ENCODE measurements at places on chromosomes 13 and 19. TPM values are rescaled to one million over a fixed set of nuclear protein-coding genes. Genes with fewer than 3 reads are reported as not detected.

GRCh38 chr13:103328899-103329298 is 262.7 kb upstream of the SLC10A2 start:
- no peak for DNase-seq

GRCh38 chr13:109706015-109706715 is 80.2 kb downstream of the IRS2 start:
- DNase-seq, result no peak

DNA sequence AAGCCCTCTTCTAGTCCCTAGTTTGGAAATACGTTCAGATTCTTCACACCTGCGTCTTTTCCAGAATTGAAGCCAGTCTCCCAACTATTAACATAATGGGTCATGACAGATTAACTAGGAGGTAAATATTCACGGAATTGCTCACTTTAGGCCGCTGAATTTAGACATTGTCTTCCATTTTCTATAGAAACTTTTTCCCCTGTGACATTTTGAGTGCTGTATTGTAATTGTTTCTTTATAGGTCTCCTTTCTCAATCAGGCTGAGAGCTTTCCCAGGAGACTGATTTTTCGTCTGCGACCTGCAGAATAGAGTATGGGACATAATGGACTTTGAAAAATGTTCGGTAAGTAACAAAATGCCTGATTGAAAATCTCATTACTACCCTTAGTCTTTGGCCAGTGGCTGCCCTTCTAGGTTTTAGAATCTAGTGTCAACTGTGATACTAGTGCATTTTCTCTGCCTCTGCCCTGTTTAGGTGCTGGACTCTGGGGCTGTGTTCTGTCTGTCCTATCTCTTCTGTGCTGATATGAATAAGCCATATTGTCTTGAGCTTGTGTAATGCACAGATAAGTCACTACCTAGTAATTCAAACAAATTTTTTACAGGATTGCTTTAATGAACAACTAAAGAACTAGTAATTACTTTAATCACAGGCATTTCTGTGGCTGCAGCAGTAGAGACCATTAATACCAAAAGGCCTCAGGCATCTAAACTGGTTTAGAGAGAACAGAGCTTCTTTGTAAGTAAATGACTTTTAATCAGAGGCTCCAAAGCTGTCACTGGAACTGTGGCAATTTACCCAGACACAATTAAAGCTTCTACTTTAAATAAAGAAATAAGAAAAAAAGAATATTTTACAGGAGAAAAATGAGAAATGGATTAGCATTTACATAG is 122.4 kb upstream of the FREM2 start:
- no peak for DNase-seq

Gene ATP4A
- not detected for total RNA-seq

- DNase-seq, result peak; percentile 47
Observed at GRCh38 chr19:4524808-4525562, 6.7 kb upstream of the PLIN4 start.

DNA sequence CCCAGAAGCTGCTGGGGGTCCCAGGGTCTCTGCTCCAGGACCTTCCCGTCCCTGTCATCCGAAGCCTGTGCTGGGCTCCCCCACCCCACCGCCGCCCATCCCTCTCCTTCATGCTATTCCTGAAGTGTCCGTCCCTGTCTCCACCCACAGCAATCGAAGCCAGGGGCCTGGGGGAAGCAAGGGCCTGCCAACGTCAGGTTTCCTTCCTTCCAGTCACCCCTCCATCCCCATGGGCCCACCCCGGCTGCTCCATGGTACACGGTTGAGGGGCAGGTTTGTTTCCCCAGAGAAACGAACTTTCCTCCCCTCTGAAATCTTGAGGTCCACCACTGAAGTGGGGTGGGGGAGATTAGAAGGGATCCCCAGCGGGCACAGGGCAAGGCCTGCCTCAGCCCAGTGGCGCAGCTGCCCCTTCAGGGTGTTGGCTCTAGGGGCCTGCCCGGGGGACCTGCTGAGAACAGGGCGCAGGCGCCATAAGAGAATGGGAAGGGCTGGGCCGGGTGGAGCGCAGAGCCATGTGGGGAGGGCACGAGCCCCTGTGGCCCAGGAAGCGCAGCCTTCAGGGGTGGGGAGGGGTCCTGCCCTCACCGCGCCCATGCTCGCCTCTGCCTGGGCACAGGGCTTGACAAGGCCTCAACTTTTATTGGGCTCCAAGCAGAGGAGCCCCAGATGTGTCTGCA is 16.1 kb downstream of the CEBPG start:
- no peak for DNase-seq

Gene PSG5
- not detected for total RNA-seq

GRCh38 chr19:31880283-31880682 is 465.1 kb upstream of the ZNF507 start:
- no peak for DNase-seq

- no peak for DNase-seq
Observed at GRCh38 chr13:92967923-92968322, 258.7 kb upstream of the GPC6 start.

DNA sequence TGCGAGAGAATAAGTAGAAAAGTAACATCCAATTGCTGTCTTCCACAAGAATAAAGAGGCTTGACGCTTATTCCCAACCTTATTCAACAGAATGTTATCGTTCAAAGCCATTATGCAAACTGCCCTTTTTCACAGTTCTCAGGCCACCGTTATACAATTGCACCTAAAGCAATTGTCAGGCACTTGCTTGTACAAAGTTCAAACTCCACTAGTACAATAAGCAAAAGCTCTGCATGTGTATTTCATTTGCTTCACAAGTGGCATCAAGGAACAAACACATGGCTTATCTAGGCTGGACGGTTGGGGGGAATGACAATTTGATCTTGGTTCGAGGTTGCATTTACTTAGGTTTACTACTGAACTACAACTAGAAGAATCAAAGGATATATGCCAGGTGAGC is 815.6 kb downstream of the EFNB2 start:
- no peak for DNase-seq

- DNase-seq, result no peak
Observed at GRCh38 chr19:51094696-51095279, 12.1 kb upstream of the KLK14 start.

- DNase-seq, result no peak
Observed at GRCh38 chr13:21326155-21327031, 132.7 kb downstream of the ZDHHC20 start.

DNA sequence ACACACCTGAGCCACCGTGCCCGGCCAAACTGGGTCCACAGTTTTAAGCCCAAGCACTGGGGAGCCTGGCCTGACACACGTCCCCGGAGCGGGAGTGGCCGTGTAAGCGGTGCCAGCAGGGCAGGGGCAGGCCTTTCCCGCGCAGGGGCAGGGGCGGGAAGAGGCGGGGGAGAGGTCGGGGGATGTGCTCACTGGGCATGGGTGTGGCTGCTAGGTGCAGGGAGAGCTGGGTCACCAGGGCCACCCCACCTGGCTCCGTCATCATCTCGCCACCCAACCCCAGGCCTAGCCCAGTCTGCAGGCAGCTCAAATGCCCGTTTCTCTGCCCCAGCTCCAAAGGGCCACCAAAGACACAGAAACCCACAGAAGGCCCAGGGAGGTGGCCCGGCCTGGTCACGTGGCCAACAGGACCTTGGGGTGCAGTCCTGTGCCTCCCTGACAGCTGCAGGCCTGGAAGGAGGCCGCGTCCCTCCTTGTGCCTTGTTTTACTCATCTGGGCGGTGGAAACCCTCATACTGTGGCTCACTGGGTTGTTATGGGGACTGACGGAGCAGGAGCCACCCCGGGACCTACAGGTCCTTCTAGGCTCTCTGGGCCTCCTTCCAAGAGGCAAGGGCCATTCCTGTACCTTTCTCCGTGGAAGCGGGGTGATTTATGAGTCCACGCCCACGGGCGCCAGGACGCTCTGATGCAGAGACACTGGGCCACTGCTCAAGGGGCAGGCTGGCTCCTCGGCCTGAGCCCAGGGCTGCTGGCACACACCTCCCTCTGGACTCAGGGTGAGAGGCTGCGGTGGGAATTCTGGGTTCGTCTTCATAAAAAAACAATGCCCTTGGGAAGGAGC is 27.7 kb downstream of the MAP2K2 start:
- no peak for DNase-seq

DNA sequence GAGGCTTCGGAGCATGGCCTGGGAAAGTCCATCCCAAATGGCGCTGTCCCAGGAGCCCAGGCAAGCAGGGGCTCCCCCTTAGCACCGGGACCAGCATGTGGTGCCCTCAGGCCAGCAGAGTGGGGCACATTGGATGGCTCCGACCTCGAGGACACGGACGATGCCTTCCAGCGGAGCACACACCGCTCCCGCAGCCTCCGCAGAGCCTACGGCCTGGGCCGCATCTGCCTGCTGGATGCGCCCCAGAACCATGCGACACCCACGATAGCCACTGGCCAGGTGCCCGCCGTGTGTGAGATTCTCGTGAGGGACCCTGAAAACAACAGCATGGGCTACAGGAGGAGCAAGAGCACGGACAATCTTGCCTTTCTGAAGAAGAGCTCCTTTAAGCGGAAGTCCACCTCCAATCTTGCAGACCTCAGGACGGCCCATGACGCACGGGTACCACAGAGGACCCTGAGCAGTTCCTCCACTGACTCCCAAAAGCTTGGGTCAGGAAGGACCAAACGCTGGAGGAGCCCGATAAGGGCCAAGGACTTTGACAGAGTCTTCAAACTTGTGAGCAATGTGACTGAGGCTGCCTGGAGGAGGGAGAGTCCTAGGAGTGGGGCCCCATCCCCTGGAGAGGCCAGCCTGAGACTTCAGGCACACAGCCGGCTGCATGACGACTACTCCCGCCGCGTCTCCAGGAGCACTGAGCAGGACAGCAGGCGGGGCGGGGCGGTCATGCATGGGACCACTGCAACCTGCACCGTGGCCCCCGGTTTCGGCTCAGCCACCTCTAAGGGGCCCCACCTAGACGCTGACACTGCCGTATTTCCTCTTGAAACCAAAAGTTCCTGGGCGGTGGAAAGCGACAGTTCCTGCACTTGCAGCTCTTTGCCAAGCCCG is 63.1 kb downstream of the SPATA13 start:
- no peak for DNase-seq

DNA sequence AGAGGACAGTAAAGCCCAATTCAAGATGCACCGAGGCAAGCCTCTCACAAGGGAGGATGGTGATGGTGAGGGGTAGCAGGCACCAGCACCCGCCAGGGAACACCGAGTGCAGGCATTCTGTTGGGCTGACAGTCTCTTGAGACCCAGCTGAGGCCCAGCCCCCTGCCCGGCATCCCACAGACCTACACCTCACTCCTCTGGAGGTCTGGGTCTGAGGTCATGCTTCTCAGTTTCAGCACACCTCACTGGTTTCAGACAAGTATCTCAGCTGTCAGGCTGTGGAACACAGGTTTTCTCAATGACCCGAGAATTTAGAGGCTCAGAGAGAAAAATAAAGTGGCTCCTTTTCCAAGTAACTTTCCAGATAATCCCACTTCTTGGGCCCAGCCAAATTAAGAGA is 27.7 kb upstream of the EPHX3 start:
- DNase-seq, result no peak

Gene LRRC8E
- total RNA-seq, result not detected

- peak; percentile 98 for DNase-seq
Observed at GRCh38 chr19:18290302-18291018, 9.0 kb upstream of the JUND start.

- peak; percentile 54 for DNase-seq
Observed at GRCh38 chr13:51444922-51445321, 7.9 kb downstream of the INTS6 start.

Gene CDX2
- total RNA-seq, result not detected

Gene FFAR3
- total RNA-seq, result 1.7 TPM

Gene TMIGD2
- 4.8 TPM for total RNA-seq

DNA sequence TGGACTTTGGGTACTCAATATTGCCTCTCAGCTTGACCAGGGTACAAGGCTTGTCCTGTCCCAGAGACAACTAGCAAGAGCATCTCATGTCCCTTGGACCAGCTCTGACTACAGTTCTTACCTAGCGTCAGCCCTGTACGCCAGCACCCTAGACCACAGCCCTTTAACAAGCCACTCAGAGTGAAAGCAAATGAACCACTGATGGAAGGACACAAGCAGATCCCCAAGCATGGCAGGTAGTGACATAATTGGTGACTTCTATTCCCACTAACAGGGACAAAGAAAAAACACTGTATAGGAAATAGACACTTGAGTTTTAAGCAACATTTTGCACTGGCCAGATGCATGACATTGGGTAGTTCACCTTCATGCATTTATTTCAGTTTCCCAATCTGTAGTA is 8.8 kb upstream of the LRCH1 start:
- no peak for DNase-seq

Gene ZNF571
- total RNA-seq, result 16.8 TPM

- no peak for DNase-seq
Observed at GRCh38 chr19:21758296-21758695, 9.1 kb downstream of the ZNF100 start.

DNA sequence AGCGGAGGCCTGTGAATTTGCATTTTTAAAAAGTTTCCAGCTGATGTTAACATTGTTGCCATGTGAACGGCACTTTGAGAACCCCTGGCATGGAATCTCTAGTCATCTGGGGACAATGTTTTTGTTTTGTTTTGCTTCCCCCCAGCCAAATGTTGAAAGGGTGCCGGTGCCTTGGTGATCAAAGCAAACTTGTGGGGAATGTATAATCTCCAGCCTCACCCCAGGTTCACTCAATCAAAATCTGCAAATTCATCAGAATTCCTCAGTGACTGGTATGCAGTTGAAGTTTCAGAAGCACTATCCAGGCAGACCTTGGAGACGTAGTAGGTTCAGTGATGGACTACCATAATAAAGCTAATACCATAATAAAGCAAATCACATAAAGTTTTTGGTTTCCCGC is 428.7 kb downstream of the MYO16 start:
- no peak for DNase-seq

GRCh38 chr19:41575998-41576397 is at the start of gene CEACAM21:
CEACAM21 (plus strand) TSS chr19:41576166; CDS start chr19:41576275, 109 bp downstream.
- DNase-seq, result peak; percentile 89

Gene LENG8
- total RNA-seq, result 558 TPM

Gene ZNF563
- 1.2 TPM for total RNA-seq

- DNase-seq, result no peak
Observed at GRCh38 chr13:73106513-73107178, 47.8 kb downstream of the KLF5 start.

DNA sequence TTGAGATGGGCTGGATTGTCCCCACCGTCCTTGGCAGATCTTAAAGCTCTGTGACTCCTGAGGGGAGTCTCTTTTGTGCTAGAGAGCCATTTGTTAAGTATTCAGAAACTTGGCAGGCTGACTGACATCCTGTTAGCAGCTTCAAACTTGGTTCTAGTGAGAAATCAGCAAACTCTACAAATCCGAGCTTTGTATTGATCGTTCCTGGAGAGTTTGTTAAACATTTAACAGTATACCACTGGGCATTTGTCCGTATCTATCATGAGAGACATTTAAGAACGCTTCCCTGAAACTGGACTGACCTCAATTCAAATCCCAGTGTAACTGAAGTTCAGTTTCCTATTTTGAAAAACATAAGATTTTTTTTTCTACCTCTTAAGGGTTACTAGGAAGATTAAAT is 3.1 kb downstream of the ATP12A start:
- DNase-seq, result no peak

GRCh38 chr19:38107129-38107528 is 116.9 kb downstream of the DPF1 start:
- no peak for DNase-seq

GRCh38 chr19:29666578-29667386 is 1.5 kb downstream of the PLEKHF1 start:
- peak; percentile 49 for DNase-seq

DNA sequence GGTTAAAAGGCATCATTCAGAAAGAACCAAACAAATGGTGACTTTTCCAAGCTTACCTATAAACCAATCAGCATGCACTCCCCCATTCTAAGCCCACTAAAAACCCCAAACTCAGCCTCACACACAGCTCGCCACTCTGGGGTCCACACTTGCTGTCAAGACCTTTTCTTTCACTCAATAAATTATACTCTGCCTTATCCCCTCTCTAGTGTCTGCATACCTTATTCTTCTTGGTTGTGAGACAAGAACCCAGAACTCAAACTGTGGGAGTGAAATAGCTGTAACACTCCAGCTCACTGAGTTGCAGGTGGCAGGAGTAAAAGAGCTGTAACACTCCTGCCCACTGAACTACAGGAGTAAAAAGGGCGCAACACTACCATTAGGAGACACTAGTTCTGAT is 559.0 kb downstream of the TBC1D4 start:
- no peak for DNase-seq

Measured in CD4-positive, CD25-positive, alpha-beta regulatory T cell (primary cell).